ENCODE measurements at places on chromosomes 3 and 15.

- DNase-seq, result no peak
These were observed 29.1 kb upstream of the GNB5 start for GRCh38 chr15:52220251-52220650.

GRCh38 chr15:67701669-67702068 lies 123.6 kb upstream of the SKOR1 start:
- DNase-seq, result no peak

DNA sequence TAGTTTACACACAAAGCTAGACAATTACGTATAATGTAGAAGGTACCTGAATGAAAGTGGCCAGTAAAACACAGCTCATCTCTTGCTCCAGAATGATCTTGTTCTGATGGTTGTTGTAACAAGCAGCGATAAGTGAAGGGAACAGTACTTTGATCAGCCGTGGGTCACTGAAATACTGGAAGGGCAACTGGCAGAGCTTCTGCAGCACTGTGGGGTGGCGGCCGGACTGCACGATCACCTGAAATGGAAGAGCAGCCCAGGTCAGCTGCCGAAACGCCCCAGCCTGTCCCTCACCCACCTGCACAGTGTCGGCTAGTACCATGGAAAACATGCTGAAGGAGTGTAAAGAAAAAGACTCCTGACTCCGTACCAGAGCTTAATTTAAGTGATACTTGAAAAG lies 17.3 kb downstream of the ISL2 start:
- DNase-seq, result no peak

GRCh38 chr3:17500618-17501017 lies 241.8 kb downstream of the TBC1D5 start:
- no peak for DNase-seq

DNA sequence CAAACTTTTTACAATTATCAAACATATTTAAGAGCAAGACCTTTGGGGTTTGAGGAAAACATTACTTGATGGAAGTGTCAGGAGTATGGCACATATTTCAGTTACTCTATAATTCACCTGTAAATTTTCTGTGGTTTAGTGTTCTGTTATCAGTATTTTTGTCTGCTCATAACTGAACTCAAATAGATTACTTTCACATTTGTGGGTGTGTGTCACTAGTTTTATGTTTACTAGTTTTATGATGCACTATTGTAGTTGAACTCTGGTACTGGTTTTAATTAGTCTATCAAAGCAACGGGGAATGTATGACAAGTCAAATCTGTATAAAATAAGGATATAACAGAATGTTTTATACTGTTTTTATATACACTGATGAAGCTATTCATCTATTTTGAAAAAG lies 27.2 kb downstream of the OXSM start:
- DNase-seq, result no peak

GRCh38 chr15:68511073-68511991 lies 67.5 kb upstream of the CORO2B start:
- no peak for DNase-seq

DNA sequence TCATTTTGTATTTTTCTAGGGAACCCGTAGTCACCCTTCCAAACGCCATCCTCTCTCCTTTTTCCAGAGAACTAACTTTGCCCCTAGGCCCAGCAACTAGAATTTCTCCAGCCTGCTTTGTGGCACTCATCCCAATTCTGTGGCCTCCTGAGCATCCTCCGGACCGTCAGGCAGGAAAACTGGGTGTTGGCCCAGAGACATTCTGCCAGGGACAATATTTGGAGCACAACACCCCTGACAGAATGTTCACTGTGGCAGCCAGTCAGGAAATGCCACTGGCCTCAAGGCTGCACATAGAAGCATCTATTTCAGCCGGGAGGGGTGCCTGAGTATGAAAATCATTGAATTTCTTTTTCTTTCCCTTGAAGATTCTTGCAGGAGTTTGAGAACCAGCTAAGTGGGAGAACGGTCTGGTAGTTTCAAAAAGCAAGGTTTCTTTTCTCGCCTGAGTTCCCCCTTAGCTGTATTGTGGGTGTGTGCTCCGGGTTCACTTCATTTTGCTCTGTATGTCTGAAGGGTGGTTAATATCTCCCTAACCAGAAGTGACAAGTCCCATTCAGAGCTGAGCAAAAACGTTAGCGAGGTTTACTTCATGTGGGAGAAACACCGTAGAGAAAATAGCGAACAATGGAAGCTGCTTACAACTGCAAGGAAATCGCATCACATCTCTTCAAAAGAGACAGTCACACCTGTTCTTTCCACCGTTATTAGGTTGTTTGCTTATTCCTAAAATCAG lies 108.1 kb upstream of the TPM1 start:
- no peak for DNase-seq

DNA sequence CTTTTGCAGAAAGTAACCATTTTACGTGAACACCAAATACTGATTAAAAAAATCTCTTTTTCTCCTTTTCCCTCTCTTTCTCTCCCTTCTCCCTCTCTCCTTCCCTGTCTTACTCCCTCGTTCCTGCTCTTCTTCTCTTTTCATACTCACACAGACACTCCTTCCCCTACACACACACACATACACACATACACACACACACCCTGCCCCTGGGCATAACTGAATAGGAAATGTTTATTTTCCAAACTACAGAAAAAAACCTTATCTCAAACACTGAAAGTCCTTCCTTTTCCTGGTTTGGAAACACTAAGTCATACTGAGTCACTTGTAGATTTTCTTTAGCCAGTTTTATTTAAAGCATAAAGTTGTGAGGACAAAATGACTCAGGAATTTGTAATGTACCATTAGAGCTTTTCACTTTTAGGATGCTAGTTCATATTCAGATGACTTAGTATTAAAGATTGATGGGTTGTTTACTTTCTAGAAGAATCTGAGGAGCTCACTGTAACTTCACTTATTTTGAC lies 62.4 kb downstream of the MBNL1 start:
- DNase-seq, result no peak

DNA sequence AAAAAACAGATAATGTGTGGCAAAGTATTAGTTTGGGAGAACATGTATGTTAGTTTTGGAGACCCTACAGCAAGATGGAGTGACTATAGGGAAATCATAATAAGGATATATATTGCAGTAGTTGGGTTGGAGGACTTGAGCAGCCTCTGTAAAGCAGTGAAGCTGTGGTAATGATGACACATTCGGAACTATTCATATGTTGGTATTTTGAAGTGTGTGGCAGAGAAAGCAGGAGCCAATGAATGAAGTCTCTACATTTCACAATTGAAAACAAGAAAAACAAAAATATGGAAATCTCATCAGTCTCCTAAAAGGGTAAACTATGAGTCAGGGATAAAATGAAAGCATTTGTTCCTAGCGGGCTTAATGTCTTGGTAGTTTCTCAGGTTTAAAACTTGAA lies 645.9 kb downstream of the OTOL1 start:
- no peak for DNase-seq

DNA sequence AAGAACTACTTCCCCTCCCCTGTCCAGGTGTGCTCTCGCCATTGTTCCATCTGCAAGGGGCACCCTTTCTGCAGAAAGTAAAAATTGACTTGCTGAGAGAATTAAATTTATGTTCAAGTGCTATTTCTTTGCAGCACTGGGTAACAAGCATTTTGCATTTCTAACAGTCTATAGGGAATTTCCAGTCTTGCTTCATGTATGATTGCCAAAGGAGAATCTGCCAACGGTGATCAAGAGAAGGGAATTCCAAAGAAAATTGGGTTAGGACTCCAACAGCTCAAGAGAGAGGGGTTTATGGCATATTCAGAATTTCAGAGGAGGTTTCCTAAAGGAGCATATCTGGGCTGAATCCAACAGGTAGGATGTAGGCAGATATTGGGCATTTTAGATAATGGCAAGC lies 136.7 kb upstream of the WNT5A start:
- no peak for DNase-seq

GRCh38 chr15:62344806-62345539 lies 179.9 kb upstream of the C2CD4B start:
- peak; percentile 13 for DNase-seq

GRCh38 chr3:101963902-101964362 lies 114.6 kb downstream of the NFKBIZ start:
- peak; percentile 7 for DNase-seq

- DNase-seq, result no peak
These were observed 39.0 kb downstream of the FAM3D start for GRCh38 chr3:58627570-58627885.

- no peak for DNase-seq
These were observed 132.7 kb downstream of the CD47 start for GRCh38 chr3:107958146-107958545.

GRCh38 chr3:25306066-25306465 lies 122.0 kb upstream of the RARB start:
- no peak for DNase-seq

DNA sequence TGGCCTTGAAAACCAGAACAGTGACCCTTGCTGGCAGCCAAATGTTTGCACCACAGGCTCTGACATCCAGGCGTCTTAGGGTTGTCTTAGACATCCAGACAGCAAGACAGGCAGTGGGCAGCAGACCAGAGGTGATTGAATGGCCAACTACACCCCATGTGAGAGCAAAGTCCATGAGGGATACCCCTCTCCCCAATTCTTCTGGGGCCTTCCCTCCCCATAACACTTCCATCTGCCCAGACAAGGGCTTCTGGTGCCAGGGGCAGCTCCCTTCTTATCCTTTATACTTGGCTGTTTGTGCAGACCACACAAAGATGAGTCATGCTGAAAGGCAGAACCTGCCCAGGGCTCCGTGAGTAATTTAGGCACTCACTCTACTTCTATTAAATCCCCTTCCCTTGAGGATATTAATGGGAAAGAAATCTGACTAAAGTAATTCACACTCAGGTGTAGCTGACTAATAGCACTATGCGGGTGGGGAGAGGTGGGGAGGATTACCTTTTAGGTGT lies 257.9 kb downstream of the UACA start:
- DNase-seq, result no peak

GRCh38 chr15:38308797-38309196 lies 56.2 kb downstream of the SPRED1 start:
- DNase-seq, result no peak

GRCh38 chr3:23817508-23818223 lies 11.9 kb downstream of the UBE2E1 start:
- DNase-seq, result no peak

DNA sequence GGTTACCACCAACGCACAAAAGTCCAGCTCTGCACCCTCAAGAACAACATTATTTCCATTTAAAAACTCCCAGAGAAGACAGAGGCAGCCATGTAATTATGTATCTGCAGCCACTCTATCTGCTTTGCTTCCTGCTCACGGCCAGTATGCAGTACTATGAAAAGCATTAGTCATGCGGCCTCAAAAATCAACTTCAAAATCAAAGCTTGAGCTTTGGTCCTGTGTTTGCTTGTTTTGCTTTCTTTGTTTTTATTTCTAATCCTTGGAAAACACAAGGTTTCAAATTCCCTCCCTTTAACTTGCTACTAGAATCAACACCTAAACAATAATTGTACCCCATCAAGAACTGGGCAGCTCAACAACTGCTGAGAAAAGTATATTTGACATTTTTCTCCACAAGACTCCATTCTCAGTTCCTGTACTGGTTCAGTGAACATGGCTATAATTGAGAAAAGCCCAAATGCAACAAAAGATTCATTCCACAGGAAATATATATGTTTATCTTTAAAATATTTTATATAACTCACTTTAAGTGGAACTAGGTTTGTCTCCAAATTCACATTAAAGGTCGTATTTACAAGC lies 37.6 kb downstream of the GBE1 start:
- DNase-seq, result no peak

GRCh38 chr15:41928100-41928499 lies 34.2 kb upstream of the SPTBN5 start:
- DNase-seq, result no peak

DNA sequence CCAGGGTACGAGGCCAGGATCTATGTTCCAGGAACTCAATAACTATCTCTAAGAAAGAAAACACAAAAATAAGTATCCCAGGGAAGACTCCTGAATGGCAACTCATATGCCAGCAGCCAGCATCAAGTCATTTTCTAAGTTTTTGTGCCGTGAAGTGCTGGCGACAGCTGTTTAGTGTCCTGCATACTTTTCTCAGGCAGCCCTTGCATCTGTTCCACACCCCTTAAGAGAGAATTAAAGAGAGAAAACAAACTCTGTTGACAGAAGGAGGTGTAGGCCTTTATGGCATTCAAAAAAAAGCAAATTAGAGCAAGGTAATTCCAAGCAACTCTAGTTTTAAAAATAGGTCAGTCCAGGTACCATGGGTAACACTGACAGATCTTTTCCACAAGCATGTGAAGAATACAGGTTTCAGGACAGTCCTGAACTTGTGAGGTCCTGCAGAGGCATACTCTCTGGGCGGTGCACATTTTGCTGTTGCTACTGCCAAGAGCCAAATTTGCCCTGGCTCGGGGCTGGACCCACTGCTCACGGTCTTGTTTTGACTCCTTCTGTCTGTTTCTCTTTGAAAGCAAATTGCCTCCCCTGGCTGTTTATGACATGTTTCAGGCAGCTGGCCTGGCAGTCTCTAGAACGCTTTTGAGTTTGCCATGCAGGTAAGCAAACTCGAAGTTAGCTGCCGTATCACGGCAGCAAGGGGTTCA lies 252.1 kb upstream of the ADAMTS9 start:
- DNase-seq, result no peak

- no peak for DNase-seq
These were observed 114.7 kb upstream of the SLC24A5 start for GRCh38 chr15:48006031-48006511.

GRCh38 chr15:62753518-62754221 lies 288.9 kb upstream of the TPM1 start:
- no peak for DNase-seq

- DNase-seq, result no peak
These were observed 106.8 kb downstream of the EDEM1 start for GRCh38 chr3:5294356-5294755.

DNA sequence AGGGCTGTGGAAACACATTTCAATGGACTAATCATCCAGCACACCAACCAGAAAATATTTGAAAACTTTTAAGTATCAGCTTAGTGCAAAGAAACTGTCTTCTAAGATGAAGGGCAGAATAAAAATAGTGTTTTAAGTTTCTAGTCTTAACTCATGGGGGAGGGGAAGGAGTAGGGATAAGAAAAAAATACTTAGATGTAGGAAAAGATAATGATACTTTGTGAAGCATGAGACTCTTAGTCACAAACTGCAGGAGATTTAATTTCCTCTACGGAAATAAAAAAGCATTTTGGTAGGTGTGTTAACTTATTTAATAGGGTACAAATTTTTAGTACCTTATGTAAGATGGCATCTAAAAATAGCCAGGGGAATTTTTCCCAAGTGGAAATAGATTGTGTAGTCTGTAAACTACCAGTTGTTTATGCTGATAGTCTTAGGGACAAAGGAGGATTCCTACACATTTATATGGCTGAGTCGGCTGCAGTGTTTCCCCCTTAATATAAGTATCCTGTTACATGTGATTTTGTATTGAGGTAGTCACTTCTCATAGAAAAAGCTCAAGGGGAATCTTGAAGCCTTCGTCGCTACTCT lies 78.2 kb upstream of the GBE1 start:
- no peak for DNase-seq

GRCh38 chr3:156760333-156760732 lies 65.8 kb upstream of the LEKR1 start:
- no peak for DNase-seq

- no peak for DNase-seq
These were observed 28.2 kb downstream of the CHD2 start for GRCh38 chr15:92928225-92928750.

GRCh38 chr15:65655026-65655425 lies 33.3 kb downstream of the SLC24A1 start:
- no peak for DNase-seq
